ENCODE measurements at places on chromosomes 11 and 22. TPM values are rescaled to one million over a fixed set of nuclear protein-coding genes. Genes with fewer than 3 reads are reported as not detected.

DNA sequence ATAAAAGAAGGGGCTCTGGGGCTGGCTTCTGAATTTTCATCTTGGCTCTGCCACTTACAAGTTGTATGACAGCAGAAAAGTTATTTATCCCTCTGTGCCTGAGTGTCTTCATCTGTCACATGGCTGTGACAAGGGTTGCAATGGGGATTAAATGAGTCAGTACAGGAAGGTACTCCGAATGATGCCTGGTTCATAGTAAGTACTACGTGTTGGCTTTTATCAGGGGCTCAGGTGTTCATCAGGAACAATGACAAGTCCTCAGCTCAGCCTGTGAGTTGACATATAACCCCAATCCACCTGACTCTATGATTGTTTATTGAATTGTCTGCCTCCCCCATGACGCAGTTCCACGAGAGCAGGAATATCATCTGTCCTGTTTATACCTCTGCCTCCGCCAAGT is 45.7 kb downstream of the PAMR1 start:
- DNase-seq: no peak

- DNase-seq: no peak
Measured at GRCh38 chr11:35980686-35981390, 37.0 kb downstream of the LDLRAD3 start.

DNA sequence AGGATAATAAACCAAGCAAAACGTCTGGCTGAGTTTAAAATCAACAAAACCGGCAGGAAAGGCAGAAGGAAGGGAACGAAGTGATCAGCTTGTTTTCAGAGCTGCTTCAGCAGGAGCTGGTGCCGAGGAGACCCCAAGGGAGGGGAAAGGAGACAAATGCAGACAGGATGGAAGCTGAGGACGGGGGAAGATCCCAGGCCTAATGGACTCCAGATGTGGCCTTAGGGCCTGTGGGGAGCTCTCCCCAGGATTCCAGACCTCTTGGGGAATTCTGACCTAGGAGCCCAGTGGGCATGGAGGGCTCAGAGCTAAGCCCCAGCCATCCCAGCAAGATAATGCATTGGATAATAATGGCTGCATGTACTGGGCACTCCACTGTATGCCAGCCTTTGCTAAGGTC is 211.4 kb upstream of the NARS2 start:
- no peak for DNase-seq

The ESAM gene
- 8.6 TPM for total RNA-seq

The LINC01488 gene
- total RNA-seq: not detected

Measured in left colon (tissue), 2 donors.